ENCODE measurements at places on chromosomes 7 and 10. TPM values are rescaled to one million over a fixed set of nuclear protein-coding genes. Genes with fewer than 3 reads are reported as not detected.

Gene CALHM2
- 7.9 TPM for polyA plus RNA-seq

Gene SUN3
- not detected for polyA plus RNA-seq

Gene XRCC2
- 2.2 TPM for polyA plus RNA-seq

Gene MRPS17
- 9.9 TPM for polyA plus RNA-seq

Gene KLF14
- 0.05 TPM for polyA plus RNA-seq

Gene ANXA8L1
- polyA plus RNA-seq = 0.32 TPM

Gene AGBL3
- 0.16 TPM for polyA plus RNA-seq

Gene FFAR4
- polyA plus RNA-seq = not detected

Gene PAPSS2
- polyA plus RNA-seq = 63.3 TPM

Gene CYP2C8
- polyA plus RNA-seq = 0.05 TPM

Gene ZNF853
- polyA plus RNA-seq = 3.4 TPM

Gene SLC16A9
- polyA plus RNA-seq = 0.11 TPM
